ENCODE measurements at places on chromosomes 2 and 18.

- no peak for DNase-seq
Measured at GRCh38 chr2:20618886-20619521, 31.9 kb downstream of the HS1BP3 start.

DNA sequence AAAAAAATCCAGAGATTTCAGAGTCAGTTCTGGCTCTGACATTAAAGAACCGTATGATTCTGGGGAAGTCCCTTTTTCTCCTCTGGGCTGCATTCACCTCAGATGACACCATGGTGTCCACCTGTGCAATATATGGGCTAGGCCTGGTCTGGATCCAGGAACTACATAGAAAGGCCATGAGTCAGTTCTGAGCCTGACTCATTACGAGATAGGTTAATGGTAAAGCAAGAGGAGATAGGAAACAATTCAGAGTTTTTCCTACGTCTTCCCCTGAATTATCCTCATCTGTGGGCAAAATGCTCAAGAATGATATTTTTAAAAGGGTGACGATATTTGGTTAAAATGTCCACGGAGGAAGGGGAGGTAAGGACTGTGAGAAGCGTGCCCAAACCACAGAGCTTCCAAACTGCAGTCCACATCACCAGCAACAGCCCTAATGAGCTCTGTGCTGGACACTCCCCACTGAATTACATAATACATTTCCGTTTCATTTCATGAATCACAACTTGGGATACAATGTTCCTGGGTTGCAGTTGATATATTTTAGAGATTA, 180.1 kb upstream of the OSR1 start:
- DNase-seq = no peak

DNA sequence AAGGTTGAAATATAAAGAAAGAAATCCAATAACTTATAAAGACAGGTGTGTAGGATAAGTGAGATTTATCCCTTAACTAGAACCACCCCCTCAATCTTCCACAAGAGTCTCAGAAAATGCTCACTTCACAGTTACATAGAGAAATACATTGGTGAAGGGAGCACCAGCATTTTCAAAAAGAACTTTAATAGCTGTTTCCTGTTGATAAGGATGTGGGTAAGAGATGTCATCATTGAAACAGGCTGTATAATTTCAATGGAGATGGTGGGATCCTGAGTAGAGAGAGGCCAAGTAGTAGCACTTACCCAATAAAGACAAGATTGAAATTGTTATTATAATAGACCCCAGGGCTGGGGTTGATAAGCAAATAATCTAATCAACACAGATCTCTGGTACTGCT, 162.2 kb upstream of the TACR1 start:
- no peak for DNase-seq

- DNase-seq = no peak
Measured at GRCh38 chr2:12412898-12413305, 303.8 kb upstream of the TRIB2 start.

- DNase-seq = no peak
Measured at GRCh38 chr18:25240420-25240770, 111.6 kb downstream of the ZNF521 start.

- DNase-seq = no peak
Measured at GRCh38 chr2:192091476-192091875, 103.3 kb downstream of the TMEFF2 start.

- DNase-seq = no peak
Measured at GRCh38 chr2:235486729-235487128, 7.1 kb upstream of the AGAP1 start.

DNA sequence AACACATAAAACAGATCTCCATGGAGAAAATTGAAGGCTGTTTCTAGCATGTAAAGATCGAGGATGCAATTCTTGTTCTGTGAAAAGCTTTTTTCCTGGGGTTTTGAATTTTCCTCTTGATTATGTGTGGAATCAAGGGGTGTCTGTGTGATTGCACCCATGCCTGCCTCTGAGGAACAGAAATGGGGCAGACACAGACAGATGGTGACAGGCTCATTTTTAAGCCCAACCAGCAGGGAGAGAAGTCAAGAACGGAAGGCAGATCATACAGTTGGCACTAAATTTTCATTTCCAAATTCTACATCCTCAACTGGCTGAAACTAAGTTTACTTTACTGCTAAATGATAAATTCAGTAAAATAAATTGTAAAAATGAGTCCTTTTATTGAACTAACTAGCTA, 1037.7 kb upstream of the KLHL29 start:
- DNase-seq = no peak

DNA sequence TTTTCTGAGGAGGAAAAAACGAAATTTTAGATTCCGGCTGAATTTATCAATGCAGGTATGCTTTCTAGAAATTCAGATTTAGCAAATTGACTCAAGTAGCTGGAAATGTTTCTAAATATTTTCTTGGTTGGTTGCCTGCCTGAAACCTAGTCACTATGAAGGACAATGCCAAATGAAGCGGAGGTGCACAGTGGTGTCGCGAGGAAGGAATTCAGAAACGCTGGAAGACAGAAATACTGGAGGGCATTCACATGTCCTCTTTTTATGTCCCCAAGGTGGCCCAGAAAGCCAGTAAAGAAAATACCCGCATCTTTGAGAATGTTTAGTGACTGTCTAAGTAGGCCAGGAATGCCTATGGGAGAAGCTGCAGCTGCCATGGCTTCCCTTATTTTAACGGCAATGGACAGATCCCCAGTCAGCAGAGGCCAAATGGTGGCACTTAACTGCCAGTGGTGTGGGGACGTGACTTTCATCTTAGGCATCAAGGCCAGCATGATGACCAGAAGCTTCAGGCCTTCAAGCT, 15.8 kb upstream of the EFR3B start:
- no peak for DNase-seq

- no peak for DNase-seq
Measured at GRCh38 chr2:117921520-117921919, 92.3 kb downstream of the CCDC93 start.

- no peak for DNase-seq
Measured at GRCh38 chr2:31956312-31956711, 54.5 kb downstream of the MEMO1 start.

- no peak for DNase-seq
Measured at GRCh38 chr2:210517264-210517663, 39.1 kb upstream of the CPS1 start.

- no peak for DNase-seq
Measured at GRCh38 chr2:74089816-74090745, 57.6 kb downstream of the BOLA3 start.

GRCh38 chr2:19540739-19541525, 182.5 kb upstream of the OSR1 start:
- DNase-seq = no peak

DNA sequence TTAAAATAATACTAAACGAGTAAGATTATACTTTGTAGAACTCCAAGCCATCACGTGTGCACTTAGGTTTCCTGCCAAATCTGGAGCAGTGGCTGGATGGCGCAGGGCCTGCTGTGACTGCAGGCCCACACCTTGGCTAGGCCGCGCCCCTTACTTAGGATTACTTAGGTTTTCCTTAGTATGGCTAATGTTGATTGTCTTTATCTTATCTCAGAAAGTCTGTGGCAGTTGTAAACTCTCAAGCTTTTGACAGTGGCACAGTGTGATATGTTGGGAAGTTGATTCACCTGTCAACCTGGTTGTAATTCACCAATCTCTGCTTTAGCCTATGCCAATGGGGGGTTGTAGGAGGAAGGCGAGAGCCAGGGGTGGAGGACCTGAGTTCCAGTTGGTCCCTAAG, 208.4 kb downstream of the ZNF407 start:
- DNase-seq = no peak

GRCh38 chr2:134836986-134837385, 1.4 kb upstream of the ACMSD start:
- DNase-seq = no peak

DNA sequence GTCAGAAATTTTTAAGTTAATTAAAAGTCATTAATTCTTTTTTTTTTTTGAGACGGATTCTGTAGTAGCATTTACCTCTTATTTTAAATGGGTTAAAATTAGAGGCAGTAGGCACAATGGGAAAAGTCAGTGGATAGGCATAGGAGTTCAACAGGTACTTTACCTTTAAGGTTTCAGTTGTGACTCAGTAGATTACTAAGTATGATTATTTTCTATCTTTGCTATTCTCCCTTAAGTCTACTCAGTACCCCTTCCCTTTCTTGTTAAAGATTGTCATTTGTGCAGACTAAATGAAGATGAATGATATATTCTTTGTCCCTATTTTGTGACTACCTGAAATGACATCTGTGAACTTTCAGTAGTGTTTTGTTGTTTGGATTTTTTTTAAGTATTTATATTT, 19.7 kb downstream of the CCNYL1 start:
- DNase-seq = no peak

- no peak for DNase-seq
Measured at GRCh38 chr2:42335514-42336104, 25.4 kb downstream of the COX7A2L start.
